Esophagus squamous epithelium (tissue), 5 donors: ENCODE measurements at places on chromosomes 3 and 15.

- no peak for DNase-seq
These were observed 73.9 kb downstream of the WNT5A start for GRCh38 chr3:55413236-55413635.

GRCh38 chr3:128999102-128999501 lies 2.0 kb upstream of the EFCC1 start:
- no peak for DNase-seq

DNA sequence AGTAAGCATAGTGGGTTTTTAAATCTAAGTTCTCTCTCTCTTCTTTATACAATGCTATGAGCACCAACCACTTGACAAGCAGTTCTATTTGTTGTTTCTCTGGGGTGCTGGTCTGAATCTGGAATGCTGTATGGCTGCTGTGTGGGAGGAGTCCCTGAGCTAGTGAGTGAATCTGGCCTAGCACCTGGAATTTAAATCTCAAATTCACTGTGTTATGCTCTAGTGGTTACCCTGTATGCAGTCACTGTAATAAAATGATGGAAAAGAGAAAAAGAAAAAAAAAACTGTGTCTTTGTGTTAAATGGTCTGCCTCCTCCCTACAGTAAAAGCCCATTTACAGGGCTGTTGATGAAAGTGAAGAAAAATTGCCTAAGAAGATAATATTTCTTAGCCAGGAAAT lies 155.0 kb downstream of the ATP8B4 start:
- no peak for DNase-seq

DNA sequence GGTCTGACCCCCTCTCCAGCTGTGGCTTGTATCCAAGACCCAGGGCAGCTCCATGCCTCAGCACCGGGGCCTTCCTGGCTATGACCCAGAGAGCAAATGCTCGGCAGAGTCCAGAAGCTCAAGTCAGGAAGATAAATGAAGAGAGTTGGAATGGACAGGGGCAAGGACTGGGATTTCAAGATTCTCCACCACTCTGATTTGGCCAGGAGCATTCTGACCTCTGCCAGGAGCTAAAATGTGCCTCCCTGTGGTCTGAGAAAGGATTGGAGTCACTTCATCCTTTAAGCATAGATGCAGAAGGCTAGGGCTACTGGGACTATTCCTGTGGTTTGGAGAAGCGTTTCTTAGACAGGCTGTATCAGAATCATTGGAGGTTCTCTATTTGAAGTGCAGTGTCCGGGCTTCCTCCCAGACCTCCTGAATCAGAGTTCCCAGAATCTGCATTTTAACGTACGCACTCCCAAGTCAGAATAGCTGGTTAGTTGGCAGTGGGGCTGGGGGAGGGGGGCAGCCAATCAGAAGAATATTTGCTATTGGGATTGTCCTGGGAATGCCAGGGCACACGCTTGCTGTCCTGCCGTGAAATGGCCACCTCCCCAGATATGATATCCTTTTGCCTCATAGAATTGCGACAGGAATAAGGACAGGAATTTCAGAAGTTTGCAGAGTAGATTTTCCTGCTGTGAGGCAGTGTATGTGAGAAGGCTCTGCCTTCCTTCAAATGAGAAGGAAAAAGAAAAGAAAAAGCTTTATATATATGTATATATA lies 57.4 kb downstream of the HRH1 start:
- no peak for DNase-seq

- DNase-seq, result no peak
These were observed 352.5 kb downstream of the DIPK2A start for GRCh38 chr3:144324076-144324475.

GRCh38 chr15:70375006-70375431 lies 277.3 kb upstream of the TLE3 start:
- no peak for DNase-seq

GRCh38 chr3:173799060-173799816 lies 401.7 kb downstream of the NLGN1 start:
- no peak for DNase-seq

DNA sequence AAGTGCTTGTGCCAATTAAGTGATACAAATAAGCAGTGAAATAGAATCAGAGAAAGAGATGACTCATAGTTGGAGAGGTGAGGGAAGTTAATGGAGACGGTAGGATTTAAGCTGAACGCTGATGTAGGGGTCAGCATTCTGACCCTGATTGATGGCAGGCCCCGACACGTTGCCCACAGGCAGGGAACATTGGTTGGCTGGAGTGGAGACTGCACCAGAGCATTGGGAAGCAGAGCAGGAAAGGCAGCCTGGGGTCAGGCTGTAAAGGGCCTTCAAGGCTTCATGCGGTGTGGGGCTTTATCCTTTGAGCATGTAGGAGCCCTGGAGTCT lies 68.6 kb downstream of the DCUN1D1 start:
- DNase-seq, result no peak

GRCh38 chr3:22887664-22888291 lies 315.3 kb upstream of the UBE2E2 start:
- no peak for DNase-seq

GRCh38 chr3:148186881-148187280 lies 510.8 kb upstream of the AGTR1 start:
- DNase-seq, result no peak

- DNase-seq, result no peak
These were observed 3.1 kb downstream of the HGD start for GRCh38 chr3:120678984-120679383.

DNA sequence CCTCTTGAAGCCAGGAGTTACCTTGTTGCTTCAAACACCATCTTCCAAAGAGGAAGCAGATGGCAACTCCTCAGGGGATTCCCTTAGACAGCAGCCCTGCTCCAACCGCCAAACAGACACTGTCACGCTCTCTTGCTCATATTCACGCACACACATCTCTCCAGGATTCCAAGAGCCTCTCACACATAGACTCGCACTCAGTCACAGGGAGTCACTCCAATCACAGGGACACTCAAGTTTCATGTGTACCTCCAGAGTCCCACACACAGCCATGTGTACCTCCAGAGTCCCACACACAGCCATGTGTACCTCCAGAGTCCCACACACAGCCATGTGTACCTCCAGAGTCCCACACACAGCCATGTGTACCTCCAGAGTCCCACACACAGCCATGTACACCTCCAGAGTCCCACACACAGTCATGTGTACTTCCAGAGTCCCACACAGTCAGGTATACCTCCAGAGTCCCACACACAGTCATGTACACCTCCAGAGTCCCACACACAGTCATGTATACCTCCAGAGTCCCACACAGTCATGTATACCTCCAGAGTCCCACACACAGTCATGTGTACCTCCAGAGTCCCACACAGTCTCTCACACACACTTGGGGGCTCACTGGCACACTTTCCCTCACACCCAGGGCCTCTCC lies 6.1 kb downstream of the VWA5B2 start:
- DNase-seq, result no peak

DNA sequence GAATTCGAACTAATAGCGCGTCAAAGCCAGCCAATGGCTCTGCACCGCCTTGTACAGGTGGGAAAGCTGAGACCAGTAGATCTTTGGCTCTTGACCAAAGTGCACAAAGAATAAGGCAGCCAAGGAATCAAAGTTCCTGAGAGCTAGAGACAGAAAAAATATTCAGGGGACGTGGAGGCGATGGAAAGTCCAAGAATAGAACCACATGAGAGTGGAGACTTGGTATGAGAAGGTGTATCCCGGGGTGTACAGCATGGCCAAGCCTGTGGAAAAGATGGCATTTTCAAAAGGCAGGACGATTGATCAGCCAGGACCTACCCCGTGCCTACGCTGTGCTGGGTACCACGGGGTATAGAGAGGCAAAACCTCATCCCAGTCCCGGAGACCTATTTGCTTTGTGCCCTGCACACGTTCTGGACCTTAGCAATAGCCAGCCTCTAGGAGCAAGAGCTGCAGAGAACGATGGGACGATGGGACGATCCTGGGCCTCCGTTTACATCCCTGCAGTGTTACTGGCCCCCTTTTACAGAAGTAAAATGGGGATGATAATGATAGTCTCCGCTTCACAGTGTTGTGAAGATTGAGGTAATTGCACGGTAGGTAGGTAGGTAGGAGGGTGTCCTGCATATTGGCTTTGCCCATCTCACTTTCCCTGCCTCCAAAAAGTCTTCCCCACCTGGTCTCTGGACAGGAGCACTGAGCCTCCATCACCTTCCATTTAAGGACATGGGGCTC lies 583 bp upstream of the RBSN start:
- DNase-seq, result no peak

DNA sequence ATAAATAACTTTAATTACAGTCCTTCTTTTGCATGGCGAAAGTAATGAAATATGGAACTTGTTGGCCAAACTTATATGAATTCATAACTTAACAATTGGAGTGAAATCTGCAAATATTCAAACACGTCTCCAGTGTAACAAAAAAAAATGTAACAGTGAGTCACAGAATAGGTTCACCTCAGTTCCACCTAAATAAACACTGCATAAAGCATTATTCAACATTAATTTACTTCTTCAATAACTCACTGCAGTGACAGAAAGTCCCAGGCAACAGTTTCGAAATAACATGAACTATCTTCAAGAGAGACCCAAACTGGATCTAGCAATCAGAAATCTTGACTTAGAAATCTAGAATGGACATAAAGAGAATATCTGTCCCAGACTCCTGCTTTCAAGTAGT lies 75.6 kb downstream of the GMNC start:
- no peak for DNase-seq

DNA sequence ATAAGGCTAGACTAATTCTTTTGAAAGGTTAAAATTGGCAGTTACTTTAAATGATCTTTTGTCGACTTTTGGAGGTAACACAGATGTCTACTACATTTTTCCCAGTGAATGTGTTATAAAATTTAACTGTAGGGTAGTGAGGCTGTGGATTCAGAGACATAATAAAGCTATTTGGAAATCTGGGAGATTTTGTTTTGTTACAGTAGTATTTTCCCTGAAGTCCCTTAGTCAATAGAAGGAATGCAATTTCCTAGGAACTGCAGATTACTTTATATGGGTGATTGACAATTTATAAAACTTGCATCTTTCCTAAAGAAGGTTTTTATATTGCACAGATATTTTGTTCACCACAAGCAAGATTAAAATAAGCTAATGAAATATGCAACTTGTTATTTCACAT lies 96.9 kb downstream of the ALCAM start:
- DNase-seq, result no peak

- DNase-seq, result no peak
These were observed 141.8 kb downstream of the IL20RB start for GRCh38 chr3:137099364-137100219.

GRCh38 chr3:119664850-119665379 lies 4.5 kb upstream of the POPDC2 start:
- no peak for DNase-seq

- no peak for DNase-seq
These were observed 175.4 kb upstream of the LPP start for GRCh38 chr3:187978433-187979011.

DNA sequence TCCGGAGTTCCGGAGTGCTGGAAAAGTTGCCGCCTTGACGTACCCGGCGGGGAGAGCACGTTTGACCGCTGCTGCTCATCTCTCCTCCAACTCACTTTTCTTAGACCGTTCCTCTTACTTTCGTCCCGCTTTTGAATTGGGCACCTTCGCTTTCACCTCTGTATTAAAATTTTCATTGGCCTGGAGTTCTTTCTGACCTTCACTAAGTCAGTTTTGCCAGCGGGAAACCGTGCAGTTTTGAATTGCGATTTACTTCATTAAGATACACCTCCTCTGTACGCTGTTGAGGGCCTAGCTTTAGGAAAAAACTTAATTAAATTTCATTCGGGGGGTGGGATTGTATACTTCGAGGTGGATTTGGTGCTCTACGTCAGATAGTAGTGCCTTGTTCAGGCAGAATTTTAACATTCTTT lies 1.3 kb downstream of the GMPS start:
- no peak for DNase-seq

- DNase-seq, result no peak
These were observed 38.1 kb downstream of the TRAK1 start for GRCh38 chr3:42129014-42129953.

GRCh38 chr3:113659101-113659541 lies 37.3 kb downstream of the USF3 start:
- no peak for DNase-seq

DNA sequence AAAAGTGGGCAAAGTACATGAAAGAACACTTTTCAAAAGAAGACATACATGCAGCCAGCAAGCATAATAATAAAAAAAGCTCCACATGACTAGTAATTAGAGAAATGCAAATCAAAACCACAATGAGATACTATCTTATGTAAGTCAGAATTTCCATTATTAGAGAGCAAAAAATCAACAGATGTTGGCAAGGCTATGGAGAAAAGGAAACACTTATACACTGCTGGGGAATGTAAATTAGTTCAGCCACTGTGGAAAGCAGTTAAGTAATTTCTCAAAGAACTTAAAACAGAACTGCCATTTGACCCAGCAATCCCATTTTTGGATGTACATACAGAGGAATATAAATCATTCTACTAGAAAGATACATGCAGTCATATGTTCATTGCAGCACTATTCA lies 360.7 kb downstream of the NSUN3 start:
- DNase-seq, result no peak

GRCh38 chr15:65940618-65940909 lies 71.3 kb downstream of the RAB11A start:
- DNase-seq, result no peak

GRCh38 chr15:62059816-62060112 lies 483 bp downstream of the VPS13C start:
- DNase-seq, result no peak
